ENCODE measurements at places on chromosomes 16 and 17.
A peak's percentile ranks its signal among the peaks of the same experiment; 100 is the strongest.

- no peak for DNase-seq
These were observed 26.6 kb downstream of the PIEZO1 start for GRCh38 chr16:88758227-88758943.

DNA sequence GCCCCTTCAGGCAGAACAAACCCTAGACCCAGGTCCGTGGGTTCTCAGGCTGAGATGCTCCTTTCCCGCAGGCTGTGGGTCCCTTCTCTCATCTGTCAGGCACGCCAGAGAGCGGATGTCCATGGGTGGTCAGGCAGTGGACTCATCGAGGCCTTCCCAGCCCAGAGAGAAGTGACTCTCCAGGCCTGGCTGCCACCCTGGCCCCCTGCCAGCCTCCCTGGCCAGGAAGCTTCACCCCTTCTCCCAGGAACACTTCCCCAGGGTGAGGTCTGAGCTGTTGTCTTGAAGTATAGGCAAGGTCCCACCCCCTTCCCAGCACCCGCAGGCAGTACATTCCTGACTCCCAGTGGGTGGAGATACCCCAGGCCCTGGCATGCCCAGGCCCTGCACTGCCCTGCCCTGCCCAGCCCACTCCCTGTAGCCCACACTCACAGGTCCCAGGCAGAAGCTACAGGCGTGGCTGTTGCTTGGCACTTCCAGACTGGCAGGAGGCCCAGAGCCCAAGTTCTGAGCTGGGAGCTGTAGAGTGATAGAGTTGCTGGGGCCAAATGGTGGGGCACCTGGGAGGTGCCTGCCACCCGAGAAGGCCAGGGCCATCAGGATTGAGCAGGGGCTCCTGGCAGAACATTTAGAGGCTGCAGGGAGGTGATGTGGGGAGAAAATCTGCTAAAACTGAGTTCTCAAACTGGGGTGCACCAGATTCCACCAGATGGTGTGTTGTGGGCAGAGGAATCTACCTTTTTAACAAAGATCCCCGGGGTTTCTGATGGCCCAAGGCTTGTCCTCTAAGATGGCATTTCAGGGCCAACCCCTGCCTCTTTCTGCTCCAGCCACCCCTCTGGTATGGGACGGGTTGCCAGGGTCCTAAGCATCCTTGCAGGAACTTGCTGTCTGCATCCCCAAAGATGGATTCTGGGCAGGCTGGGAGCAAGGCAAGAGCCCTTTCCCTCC is 6.7 kb downstream of the ITGA3 start:
- DNase-seq = peak; percentile 98

DNA sequence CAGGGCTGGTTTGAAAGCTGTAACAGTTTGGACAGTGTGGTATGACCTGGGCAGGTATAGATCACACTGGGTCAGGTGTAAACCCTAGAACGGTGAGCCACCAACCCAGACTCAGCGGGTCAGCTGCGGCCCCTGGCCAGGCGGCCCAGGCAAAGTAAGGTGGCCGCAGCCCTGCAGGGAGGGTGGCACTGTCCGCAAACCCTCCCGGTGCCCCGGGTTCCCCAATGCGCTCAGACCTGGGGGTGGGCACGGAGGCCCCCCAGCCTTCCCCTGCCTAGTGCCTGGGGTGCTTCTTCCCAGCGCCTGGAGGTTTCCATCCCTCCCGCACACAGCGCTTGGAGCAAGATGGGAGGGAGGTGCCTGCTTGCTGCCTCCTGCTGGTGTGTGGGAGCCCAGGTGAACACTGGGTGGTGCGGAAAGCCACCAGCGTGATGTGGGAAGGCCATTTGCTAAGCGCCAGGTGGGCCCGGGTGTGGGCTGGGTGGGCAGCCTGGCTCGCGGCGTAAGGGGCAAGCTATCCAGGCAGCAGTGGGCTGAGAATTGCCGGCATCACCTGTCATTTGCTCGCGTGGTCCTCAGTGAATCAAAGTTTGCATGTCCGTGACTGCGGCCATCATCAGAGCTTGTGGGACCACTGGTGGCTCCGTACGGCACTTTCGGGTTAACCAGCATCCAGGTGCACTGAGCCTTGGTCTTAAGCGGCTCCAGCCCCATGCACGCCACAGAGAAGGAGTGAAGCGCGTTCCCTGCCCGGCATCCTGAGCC is 47.3 kb upstream of the GNG13 start:
- no peak for DNase-seq

- peak; percentile 21 for DNase-seq
These were observed 1.0 kb downstream of the VEZF1 start for GRCh38 chr17:57986841-57987580.

DNA sequence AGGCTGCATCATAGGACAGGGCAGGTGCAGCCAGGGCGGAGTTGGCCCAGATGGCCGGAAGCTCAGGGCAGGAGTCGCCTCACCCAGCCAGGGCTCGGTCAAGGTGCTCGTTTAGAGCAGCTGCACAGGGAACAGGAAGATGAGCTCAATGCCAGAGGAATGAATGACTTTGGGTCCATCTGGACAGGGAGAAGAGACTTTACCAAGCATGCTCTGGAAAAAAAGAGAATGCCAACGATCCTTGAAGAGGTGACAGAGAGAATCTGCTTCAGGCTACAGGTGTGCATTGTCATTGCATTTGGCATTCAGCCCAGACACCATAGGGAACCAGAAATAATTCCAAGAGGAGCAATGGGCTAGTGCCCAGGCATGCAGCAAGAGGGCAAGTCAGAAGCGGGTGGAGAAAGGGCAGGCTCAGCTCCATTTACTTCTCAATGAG is 6.7 kb upstream of the MPP3 start:
- DNase-seq = no peak

DNA sequence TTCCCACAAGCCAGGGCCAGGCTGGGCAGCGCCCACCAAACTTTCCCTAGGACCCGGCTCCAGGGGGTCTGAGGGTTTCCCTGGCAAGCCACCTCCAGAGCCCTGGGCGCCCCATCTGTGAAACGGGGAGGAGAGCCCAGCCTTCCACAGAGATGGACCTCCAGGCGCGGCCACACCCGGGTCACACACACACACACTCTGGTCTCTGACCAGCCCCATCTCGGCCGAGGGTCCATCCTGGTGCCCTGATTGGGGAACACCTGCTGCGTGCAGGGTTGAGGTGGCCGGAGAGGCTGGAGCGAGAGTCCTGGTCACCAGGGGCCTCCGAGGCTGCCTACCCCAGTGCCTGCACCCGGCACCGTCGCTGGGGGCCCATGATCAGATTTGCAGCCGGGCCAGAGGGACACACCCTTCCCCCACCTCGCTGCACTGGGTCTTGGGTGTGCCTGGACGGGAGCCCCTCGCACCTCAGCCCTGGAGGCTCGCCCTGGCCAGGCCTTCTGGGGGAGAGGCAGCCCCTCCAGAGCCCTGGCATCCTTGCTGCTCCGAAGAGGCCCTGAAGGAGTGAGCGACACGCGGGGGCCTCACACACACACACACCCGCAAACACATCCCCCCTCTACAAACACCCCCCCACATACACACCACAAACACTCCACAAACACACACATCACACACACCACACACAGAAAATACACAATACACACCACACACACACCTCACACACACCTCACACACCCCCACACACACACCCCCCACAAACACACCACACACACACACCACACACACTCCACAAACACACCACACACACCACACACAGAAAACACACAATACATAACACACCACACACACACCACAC is 29.7 kb downstream of the SLC25A10 start:
- DNase-seq = no peak

Measured in SW 1271 (cell line).